GM20000 (cell line): ENCODE measurements at places on chromosomes 6 and 20.
A peak's percentile ranks its signal among the peaks of the same experiment; 100 is the strongest.

DNA sequence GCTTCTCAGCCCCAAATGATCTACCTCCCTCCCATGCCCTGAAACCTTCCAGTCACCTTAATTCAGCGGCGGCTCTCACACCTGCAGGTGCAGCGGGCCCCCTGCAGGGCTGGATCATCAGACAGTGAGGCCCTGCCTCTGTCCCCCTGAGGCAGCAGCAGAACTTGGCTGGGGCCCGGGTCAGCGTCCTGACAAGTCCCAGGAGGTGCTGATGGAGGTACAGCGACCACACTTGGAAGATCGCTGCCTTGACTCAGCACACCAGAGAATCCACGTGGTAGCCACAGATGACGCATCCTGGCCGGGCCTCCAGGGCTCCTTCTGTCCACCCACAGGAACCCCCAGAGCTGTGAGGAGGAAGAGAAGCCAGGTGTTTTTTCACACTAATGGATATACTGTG is 116.4 kb upstream of the THBS2 start:
- DNase-seq = no peak

DNA sequence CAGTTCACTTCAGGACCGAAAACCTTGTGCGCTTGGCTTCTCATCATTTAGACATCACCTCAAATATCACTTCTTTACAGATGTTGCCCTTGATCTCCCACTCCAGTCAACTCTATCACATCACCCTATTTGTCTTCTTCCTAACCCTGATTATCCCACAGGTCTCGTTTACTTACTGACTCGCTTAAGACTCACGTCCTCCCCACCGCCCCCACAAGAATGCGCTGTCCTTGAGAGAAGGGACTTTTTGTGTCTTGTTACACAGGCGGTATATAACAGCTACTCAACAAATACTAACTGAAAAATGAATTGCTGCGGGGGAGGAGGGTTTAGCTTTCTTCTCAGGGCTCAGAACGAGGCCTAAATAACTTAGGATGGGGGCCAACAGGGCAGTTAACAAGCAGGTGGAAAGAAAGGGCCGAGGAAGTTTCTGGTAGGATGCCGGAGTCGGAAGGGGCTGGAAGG is 527 bp downstream of the TOMM34 start:
- peak; percentile 59 for DNase-seq

GRCh38 chr6:81169166-81169565 is 583.3 kb downstream of the TENT5A start:
- no peak for DNase-seq

DNA sequence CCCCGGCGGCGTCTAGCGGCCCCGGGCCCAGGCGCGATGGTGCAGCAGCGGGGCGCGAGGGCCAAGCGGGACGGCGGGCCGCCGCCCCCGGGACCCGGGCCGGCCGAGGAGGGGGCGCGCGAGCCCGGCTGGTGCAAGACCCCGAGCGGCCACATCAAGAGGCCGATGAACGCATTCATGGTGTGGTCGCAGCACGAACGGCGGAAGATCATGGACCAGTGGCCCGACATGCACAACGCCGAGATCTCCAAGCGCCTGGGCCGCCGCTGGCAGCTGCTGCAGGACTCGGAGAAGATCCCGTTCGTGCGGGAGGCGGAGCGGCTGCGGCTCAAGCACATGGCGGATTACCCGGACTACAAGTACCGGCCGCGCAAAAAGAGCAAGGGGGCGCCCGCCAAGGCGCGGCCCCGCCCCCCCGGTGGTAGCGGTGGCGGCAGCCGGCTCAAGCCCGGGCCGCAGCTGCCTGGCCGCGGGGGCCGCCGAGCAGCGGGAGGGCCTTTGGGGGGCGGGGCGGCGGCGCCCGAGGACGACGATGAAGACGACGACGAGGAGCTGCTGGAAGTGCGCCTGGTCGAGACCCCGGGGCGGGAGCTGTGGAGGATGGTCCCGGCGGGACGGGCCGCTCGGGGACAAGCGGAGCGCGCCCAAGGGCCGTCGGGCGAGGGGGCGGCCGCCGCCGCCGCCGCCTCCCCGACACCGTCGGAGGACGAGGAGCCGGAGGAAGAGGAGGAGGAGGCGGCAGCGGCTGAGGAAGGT is 715 bp downstream of the SOX12 start:
- DNase-seq = peak; percentile 82

- DNase-seq = peak; percentile 26
These were observed 2.3 kb upstream of the ALDH5A1 start for GRCh38 chr6:24492475-24492874.

DNA sequence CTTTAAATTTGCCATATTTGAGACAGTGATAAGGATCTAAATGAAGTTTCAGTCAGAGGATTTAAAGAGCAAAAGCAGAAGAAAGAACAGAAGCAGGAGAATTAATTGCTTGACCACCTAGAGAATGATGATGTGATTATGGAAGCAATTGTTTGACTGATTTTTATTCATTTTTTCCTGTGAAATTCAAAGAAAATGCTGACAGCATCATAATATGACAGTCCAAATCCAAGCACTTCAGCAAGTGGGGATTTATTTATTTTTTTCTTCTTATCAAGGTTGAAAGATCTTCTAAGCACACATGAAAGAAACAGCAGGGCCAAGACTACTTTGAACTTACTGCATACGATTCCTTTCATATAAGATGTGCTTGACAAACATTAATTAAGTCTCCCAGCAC is 125.2 kb downstream of the BMP2 start:
- no peak for DNase-seq

- DNase-seq = no peak
These were observed 866.7 kb upstream of the GJE1 start for GRCh38 chr6:141265756-141266623.

DNA sequence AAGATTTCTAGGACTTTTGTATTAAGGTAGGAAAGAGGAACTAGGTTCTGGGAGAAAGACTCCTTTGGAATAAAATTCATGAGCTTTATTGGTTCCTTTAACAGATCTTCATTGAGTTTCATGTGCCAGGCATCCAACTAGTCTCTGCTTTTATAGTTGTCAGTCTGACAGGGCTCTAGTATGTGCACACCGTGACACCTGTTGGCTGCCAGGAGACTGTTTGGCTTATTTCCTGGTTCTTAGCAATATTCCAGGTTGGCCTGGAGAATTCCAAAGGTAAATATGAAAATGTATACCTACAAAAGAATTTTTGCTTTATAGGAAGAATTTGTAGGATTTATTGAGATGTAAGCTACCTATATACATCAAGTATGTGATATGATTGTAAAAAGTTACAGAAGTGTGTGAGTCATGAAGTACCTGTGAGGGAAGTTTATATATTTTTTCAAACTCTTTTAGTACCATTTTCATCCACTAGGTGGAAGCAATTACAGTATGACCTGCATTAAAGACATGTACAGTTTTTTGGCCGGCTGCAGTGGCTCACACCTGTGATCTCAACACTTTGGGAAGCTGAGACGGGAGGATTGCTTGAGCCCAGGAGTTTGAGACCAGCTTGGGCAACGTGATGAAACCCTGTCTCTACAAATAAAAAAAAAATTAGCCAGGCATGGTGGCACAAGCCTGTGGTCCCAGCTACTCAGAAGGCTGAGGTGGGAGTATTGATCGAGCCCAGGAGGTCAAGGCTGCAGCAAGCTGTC is 35.2 kb downstream of the NDUFAF5 start:
- peak; percentile 58 for DNase-seq

GRCh38 chr6:31723245-31723979 is at the start of gene MPIG6B:
Gene MPIG6B (plus strand): TSS chr6:31723373. CDS start chr6:31723384, 11 bp downstream.
- DNase-seq = no peak

DNA sequence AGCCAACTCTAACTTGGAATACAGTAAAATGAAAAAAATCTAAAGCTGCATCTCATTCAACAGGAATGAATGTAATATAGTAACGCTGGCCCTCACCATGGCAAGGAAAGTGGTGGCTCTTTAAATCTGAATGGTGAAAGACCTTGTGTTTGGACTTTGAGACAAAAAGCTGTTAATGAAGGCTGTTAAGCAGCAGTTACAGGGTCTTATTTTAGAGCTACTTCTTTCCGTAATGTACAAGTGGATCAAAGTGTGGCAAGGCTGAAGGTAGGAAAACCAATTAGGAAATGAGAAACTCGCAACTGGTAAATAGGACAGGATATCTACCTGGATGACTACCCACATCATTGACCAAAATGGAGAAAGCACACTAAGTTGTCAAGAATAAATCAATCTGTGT is 11.6 kb upstream of the TRIM39 start:
- DNase-seq = no peak

- no peak for DNase-seq
These were observed 134.9 kb downstream of the TMEM200A start for GRCh38 chr6:130500693-130501092.

- DNase-seq = no peak
These were observed 36.0 kb upstream of the TCP11 start for GRCh38 chr6:35177157-35177556.

GRCh38 chr20:48384147-48384818 is 443.5 kb downstream of the PREX1 start:
- DNase-seq = peak; percentile 36

- no peak for DNase-seq
These were observed 3.2 kb upstream of the CHD6 start for GRCh38 chr20:41621421-41621820.

GRCh38 chr6:27135087-27135657 is 112.3 kb upstream of the PRSS16 start:
- no peak for DNase-seq

DNA sequence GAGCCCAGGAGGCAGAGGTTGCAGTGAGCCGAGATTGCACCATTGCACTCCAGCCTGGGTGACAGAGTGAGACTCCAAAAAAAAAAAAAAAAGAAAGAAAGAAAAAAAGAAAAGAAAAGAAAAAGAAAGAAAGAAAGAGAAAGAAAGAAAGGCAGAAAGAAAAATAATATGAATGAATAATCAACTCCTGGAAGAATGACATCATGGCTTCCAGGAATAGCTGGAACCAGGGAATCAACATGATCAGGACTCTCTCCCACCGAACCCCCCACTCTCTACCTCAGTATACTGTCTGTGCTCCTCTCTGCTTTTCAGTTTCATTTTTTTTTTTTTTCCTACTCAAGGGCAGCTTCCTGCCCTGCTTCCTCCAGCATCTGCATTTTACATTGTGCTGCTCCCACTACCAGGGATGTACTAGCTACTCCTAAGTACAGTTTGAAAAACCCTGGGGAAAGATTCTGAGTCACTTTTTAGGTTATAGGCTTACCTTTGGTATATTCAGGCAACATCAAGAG is 19.7 kb upstream of the MTCL3 start:
- DNase-seq = no peak

- no peak for DNase-seq
These were observed 293.5 kb downstream of the CENPW start for GRCh38 chr6:126633373-126633772.

DNA sequence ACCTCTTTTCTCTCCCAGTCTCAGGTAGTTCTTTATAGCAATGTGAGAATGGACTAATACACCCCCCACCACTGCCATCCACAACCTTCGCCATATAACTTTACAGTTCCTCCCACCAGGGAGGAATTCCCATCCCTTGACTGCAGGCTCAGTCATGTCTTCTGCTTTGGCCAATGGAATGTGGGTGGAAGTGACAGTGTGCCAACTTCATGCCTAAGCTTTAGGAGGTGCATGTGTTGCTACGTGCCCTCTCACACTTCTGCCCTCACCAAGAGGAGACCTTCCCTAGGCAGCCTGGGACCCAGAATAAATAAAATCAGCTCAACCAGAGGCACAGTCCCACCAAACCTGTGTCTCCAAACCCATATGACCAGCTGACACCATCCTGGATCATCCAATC is 33.0 kb upstream of the LRRN4 start:
- no peak for DNase-seq

- no peak for DNase-seq
These were observed 283.6 kb upstream of the CNR1 start for GRCh38 chr6:88449770-88450169.

DNA sequence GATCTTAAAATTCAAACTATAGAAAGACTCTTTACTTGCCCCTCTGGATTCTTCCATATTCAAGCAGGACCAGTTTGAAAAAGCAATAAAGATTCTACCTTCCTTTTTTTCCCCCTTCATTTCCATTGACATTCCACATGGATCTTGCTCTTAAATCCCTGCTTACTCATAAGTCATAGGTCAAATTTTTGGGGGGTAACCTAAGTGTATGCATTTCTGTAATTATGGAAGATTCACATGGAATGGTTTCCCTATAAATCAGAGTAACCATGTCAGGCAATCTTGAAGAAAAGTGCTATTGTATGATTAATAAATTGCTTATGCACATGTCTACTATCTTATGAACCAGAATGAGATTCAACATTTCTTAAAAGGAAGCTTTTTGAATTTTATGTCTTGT is 551.0 kb downstream of the HAO1 start:
- no peak for DNase-seq

DNA sequence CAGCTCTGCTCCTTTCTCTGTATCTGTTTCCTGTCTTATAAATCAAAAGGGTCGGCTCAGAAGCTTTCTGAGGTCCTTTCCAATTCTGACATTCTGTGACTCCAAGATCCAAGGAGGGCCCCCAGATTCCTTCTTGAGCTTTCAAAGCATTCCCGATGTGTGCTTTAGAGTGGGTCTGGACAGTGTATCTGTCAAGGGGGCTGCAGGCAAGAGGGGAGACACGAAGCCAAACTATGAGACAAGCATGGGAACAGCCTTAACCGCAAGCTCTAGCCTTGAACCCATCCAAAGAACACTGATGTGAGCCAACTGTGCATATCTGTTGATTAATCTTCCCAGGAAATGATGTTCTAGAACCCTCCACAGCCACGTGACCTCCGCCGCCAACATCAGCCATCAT is 73.8 kb downstream of the TSHZ2 start:
- no peak for DNase-seq

- no peak for DNase-seq
These were observed 1.5 kb upstream of the PHIP start for GRCh38 chr6:79079561-79080041.

- DNase-seq = no peak
These were observed 213.9 kb downstream of the KCNQ5 start for GRCh38 chr6:72835749-72836148.

- no peak for DNase-seq
These were observed 15.9 kb downstream of the KIZ start for GRCh38 chr20:21141825-21142224.

GRCh38 chr6:961407-961960 is 268.5 kb upstream of the EXOC2 start:
- DNase-seq = no peak

- no peak for DNase-seq
These were observed 46.4 kb downstream of the SPATA2 start for GRCh38 chr20:49868964-49869363.

GRCh38 chr6:43292341-43292740 is 5.7 kb upstream of the SLC22A7 start:
- no peak for DNase-seq

- no peak for DNase-seq
These were observed 548.2 kb downstream of the KIF16B start for GRCh38 chr20:16025084-16025483.
